ENCODE measurements at places on chromosomes 6 and 20.

DNA sequence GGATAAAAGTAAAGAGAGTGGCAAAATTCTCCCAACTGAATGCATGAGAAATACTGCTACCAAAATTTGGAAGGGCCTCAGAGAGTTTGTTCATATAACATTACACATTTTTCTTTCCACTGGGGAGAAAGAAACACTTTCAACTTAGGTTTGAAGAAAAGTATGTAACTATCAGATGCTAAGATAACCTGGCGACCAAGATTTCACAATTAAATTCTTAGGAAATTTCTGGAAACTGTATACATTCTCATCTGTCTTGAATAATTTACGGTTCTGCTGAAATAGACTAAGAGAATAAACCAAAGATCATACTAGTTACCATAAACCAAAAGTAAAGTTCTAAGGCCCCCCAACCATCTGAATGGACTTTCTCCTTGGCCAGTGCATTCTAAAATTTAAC lies 413.0 kb upstream of the RUNX2 start:
- DNase-seq: no peak

GRCh38 chr20:53642196-53643030 lies 48.8 kb upstream of the ZNF217 start:
- DNase-seq: no peak

- DNase-seq: no peak
Measured at GRCh38 chr6:15269011-15269410, 23.1 kb downstream of the JARID2 start.

DNA sequence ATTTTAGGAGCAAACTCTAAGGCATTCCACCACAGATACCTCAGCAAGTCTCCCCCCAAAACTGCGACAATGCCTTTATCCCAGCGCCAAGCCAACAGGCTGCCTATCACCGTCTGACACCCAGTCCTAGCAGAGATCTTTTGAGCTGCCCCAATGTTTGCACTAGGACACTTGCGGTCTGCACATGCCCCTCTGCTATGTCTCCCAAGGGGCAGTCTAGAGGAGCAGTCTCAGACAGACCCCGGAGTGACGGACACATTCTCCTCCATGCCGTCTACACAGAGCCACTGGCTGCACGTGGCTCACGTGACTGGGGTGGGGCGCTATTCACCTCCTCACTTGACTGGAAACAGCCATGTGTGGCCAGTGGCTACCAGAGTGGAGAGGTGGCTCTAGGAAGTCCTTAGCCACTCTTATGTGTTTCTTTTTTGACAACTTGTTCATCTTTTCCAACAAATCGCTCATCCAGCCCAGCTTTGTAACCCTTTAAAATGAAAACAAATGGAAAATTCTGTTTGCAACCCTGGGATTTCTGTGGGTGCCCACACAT lies 16.0 kb downstream of the DIDO1 start:
- DNase-seq: no peak

DNA sequence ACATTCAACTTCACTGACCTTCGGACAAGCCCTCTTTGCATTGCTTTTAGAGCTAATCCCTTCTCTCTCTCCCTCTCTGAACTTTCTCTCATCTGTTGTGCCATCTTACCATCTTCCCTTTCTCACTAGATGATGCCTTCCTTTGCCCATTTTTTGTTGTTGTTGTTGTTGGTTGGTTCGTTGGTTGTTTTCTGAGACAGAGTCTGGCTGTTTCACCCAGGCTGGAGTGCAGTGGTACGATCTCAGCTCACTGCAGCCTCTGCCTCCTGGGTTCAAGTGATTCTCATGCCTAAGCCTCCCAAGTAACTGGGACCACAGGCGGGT lies 18.8 kb downstream of the MAP3K5 start:
- no peak for DNase-seq

DNA sequence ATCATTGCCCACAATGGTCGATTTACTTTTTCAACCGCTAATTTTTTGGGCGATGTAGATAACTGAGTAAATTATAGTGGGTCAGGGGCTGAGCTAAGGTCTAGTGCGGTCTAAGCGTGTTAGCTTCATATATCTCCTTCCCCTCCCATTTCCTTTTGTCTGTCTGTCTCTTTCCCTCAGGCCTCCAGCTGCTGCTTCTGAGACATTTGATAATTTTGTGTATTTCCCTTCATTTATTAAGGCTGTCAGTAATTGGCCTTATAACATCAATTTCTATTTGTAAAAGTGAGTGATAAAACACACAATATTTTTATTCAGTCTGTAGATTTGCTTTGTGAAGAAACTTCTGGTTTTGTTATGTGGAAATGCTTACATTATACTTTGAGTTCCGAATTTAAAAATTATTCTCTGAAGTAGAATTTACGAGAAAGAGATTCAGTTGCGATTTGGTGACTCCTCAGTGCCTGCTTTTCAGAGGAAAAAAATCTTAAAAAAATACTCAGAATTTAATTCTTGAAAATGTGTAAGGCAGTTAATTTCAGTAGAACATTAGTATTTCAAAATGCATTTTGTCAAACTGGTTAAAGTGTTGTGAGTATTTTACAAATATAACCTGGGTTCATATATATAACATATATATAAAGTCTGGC lies 1.4 kb downstream of the TMEM170B start:
- DNase-seq: no peak

- DNase-seq: no peak
Measured at GRCh38 chr6:43287717-43288679, 10.1 kb upstream of the SLC22A7 start.

DNA sequence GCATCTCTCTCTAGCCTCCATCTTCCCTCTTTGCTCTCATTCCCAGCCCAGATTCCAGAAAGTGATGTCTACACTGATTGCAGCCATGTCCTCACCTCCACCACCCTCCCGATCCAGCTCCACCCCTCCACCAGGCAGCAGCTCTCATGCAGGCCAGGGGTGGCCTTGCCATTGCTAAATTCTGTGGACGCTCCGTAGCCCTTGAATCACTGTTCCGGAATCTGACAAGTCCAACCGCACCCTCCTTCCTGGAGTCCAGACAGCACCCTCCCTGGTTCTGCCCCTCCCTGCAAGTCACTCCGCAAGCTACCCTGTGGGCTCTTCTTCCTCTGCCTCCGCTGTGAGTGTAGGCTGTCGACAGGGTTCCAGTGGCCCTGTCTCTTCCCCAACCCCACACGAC lies 26.2 kb downstream of the TNXB start:
- no peak for DNase-seq

DNA sequence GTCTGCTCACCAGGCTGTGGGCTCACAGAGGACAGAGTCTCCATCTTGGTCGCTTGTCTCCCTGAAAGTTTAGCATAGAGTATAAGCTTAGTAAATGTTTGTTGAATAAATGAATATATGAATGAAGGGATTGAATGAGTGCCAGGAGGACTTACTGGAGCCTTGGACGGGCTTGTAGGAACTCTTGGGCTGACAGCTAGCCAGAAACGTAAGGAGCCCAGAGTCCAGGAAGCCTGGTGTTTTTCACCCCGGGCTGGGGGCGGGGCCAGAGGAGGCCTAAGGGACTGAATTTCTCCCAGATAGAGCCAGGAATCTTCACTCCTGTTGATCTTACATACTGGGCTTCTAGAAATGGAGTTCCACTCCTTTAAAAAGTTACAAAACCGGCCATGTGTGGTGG lies 68.5 kb upstream of the SRSF6 start:
- DNase-seq: no peak

DNA sequence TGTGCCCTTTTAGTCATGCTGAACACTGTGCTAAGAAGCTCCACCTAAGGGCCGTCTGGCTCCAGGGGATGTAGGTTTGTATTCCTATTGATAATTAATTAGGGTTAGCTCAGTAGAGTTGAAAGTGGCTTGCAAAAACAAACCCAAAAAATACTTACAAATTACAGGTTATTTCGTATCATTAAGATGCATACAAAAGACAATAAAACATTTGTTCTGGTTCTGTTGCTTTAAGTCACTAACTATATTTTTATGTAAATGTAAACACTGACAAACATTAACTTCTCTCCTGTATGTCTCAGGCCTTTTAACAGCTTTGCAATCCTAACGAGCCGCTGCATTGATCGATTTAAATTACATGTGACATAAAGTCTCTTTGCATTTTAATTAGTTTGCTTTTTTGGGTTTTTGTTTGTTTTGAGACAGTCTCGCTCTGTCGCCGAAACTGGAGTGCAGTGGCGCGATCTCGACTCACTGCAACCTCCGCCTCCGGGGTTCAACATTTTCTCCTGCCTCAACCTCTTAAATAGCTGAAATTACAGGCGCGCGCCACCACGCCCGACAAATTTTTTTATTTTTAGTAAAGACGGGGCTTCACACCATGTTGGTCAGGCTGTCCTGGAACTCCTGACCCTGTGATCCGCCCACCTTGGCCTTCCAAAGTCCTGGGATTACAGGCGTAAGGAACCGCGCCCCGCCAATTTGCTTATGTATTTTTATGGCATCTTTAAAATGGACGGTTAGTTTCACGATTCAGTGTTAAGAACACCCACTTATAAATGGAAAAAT lies 110.9 kb downstream of the HFE start:
- peak; percentile 76 for DNase-seq

- no peak for DNase-seq
Measured at GRCh38 chr20:54468082-54468481, 7.3 kb upstream of the DOK5 start.

DNA sequence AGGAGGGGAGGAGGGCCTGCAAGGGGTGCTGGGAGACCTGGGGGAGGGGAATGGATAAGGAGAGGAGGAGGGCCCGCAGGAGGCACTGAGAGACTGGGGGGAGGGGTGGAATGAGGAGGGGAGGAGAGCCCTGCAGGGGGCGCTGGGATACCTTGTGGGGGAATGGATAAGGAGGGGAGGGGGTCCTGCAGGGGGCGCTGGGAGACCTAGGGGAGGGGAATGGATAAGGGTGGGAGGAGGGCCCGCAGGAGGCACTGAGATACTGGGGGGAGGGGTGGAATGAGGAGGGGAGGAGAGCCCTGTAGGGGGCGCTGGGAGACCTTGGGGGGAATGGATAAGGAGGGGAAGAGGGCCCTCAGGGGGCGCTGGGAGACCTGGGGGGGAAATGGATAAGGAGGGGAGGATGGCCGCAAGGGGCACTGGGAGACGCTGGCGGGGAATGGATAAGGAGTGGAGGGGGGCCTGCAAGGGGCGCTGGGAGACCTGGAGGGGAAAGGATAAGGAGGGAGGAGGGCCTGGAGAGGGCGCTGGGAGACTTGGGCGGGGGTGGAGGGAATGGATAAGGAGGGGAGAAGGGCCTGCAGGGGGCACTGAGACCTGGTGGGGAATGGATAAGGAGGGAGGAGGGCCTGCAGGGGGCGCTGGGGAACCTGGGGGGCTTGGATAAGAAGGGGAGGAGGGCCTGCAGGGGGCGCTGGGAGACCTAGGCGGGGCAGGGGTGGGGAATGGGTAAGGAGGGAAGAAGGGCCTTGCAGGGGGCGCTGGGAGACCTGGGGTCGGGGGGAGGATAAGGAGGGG lies 1.3 kb upstream of the CTCFL start:
- no peak for DNase-seq

GRCh38 chr6:161064915-161065314 lies 73.3 kb downstream of the MAP3K4 start:
- DNase-seq: no peak

DNA sequence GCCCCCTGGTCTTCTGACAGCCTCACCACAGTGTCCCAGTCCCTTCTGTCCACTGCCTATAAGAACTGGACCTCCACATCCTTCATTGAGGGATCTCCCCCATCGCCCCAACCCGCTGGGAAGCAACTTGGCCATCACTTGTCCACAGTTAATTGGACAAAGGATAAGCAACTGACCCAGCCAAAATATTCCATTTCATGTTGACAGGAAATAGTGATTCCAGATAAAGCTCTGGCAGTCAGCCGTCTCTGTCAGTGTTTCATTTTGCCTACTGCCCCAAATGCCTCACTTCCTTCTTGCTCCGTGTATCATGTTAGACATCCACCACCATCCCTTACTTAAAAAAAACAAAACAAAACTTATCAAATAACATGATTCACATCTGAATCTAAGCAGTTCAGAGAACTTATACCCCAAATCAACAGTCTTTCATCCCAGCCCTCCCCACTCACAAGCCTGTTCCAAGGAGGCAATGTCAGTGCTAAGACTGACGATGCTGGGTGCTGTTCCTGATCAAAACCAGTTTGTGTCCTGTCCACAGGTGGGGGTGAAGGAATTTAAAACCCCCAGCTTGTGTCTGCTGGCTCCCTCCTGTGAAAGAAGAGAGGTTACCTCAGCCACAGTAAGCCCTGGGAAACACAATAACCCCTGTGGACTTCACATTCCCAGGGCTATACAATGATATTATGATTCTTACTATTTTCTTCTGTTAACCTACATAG lies 162.5 kb downstream of the WDR27 start:
- no peak for DNase-seq

DNA sequence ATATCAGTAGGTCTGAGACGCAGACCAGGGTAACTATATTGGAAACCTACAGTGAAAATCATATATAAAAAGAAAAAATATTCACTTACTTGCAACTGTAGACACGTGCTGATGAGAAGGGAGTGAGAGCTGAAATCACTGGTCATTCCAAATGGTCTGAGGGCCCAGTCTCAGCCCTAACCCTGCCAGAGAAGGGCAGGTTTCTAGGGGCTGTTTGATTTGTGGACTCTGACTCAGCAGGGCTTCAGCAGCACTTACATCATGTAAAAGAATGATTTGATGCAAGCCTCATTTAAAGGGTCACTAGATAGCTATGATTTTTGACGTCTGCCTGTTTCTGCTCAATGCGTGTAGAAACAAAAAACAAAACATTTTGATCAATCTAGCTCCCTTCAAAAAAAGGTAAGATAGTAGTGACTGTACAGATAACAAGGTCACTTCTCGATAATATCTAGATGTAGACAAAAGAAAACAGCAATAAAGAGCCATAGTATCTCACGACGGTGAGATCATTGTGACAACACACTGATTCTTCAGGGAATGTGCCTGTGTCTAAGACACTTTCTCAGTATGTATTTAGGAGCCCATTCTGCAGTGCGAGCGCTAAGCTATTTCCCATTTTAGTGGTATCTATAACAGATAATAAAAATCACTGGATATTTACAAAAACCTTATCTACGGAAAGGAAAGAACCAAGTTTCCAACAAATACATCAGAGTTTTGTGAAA lies 307.2 kb downstream of the HIVEP2 start:
- DNase-seq: no peak

- peak; percentile 24 for DNase-seq
Measured at GRCh38 chr6:137323860-137324259, 104.7 kb upstream of the IFNGR1 start.

- no peak for DNase-seq
Measured at GRCh38 chr6:24255676-24256075, 102.2 kb downstream of the DCDC2 start.

GRCh38 chr20:42118409-42119125 lies 500.4 kb upstream of the CHD6 start:
- DNase-seq: no peak

DNA sequence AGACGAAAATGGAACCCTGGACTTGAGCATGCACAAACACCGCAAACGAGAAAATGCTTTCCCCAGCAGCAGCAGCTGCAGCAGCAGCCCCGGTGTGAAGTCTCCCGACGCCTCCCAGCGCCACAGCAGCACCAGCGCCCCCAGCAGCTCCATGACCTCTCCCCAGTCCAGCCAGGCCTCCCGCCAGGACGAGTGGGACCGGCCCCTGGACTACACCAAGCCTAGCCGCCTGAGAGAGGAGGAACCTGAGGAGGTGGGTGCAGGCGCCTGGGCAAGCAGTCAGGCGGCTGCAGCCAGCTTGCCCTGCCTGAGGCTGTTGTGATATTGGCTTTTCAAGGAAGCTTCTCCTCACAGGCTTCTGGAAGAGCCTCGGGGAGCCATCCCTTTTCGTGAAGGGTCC lies 35.8 kb upstream of the PCMTD2 start:
- DNase-seq: no peak
